ENCODE measurements at places on chromosomes 3 and 15.

DNA sequence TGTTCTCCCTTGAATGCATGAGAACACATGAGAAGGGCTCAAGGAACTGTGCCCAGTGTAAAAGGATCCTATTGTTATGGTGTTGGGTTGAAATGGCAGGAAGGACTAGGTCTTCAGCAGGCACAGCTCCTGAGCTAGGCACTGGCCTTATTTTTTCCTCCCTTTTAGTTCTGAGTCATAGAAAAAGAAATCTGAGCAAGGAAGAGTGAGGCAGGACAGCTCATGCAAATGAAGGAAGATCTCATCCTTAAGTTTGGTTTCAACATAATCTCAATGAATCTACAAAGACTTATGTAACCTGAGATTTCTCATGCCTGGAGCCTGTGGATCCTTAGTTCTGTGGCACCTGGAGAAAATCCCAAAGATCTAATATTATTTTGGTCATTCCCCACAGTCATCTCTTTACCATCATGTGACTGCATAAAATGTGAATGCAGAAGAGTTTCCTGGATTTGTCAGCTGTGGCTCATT lies 188.6 kb upstream of the TBL1XR1 start:
- H3K27me3 ChIP-seq: no peaks in the 10 kb centered on the region
- DNase-seq: no peak
- H3K4me3 ChIP-seq: no peak overlapping the region
- peaks cover 14% of the 10 kb centered on the region for H3K4me1 ChIP-seq

- H3K27ac ChIP-seq: no peak overlapping the region
- no peaks in the 10 kb centered on the region for H3K27me3 ChIP-seq
- no peak for DNase-seq
Measured at GRCh38 chr3:146156095-146156494, 4.9 kb downstream of the PLOD2 start.

GRCh38 chr15:62099094-62099601 lies 32.4 kb downstream of the C2CD4A start:
- H3K27me3 ChIP-seq: peaks cover 4% of the 10 kb centered on the region
- peaks cover 5% of the 10 kb centered on the region for H3K4me1 ChIP-seq
- no peak overlapping the region for H3K4me3 ChIP-seq
- no peak overlapping the region for H3K27ac ChIP-seq

DNA sequence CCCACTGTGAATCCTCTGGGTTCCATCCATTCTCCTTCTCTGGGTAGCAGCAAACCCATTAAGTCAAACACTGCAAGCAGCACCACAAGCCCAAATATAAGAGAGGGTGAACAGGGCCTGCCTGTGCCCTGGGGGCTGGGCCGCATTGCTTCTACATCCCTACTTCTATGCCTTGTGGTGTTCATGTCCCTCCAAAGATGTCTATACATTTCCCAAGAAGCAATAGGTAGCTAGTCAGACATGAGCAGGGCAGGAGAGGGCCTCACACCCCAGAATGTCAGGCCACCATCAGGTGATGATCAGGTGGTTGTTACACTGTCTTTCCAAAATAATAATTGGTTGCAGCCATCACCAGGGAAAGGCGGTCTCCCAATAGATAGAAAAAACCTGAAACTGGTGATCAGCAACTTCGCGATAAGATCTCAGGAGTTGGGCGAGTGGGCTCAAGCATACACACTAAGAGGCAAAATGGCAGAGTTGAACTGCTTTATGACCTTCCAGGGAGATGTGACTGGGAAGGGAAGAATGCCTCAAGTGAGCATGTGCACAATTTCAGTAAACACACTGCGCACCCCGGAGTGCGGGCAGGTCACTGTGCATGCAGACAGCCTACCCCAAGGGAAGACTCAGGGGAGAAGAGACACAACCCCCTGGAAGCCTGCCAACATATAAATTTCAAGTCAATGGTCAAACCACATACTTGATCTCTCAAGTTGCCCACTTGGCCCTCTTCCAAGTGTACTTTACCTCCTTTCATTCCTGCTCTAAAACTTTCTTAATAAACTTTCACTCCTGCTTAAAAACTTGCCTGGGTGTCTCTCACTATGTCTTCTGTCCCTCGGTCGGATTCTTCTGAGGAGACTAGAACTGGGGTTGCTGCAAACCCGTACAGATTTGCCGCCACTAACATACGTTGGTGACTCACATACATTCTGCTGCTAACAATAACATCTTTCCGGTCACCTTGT lies 39.9 kb downstream of the KLF15 start:
- H3K4me1 ChIP-seq: no peaks in the 10 kb centered on the region
- no peak overlapping the region for H3K4me3 ChIP-seq
- H3K36me3 ChIP-seq: no peaks in the 10 kb centered on the region
- no peak for DNase-seq
- no peak overlapping the region for H3K27ac ChIP-seq

- no peak for DNase-seq
- no peaks in the 10 kb centered on the region for H3K27me3 ChIP-seq
- H3K4me3 ChIP-seq: no peak overlapping the region
- no peaks in the 10 kb centered on the region for H3K36me3 ChIP-seq
Measured at GRCh38 chr15:79399606-79400005, 32.5 kb upstream of the MINAR1 start.

DNA sequence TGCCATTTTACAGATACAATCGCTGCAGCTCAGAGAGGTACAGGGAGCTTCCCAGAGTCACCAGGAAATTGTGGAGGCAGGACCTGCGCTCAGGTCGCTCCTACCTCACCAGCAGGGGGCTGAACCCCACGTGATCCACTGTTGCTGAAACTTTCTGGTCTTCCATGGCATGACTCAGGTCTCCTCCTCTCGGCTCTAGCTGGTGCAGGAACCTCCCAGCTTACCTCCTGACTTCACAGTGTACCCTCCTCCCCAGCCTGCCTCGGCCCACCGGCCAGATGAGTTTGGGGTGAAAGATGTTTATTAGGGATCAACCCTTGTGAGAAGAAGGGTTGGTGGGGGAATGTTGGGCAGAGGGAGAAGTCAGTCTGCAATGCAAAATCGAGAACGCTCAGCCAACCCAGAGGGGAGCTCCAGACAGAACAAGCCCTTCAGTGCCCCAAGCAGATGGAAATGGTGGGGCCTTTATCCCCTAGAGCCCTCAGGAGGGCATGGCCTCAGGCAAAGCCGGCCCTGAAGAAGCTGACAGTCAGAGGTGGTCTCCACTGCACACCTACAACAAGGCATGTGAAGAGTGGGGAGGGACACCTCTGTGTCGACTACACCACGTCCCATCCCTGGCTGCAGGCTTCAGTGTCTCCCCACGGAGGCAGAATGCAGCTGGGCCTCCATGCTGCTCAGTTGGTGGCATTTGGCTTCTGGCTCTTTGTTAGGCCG lies 118.6 kb upstream of the PRR20G start:
- peaks cover 38% of the 10 kb centered on the region for H3K4me1 ChIP-seq
- no peak overlapping the region for H3K4me3 ChIP-seq
- H3K27ac ChIP-seq: no peak overlapping the region
- no peaks in the 10 kb centered on the region for H3K36me3 ChIP-seq
- peaks cover 10% of the 10 kb centered on the region for H3K27me3 ChIP-seq

DNA sequence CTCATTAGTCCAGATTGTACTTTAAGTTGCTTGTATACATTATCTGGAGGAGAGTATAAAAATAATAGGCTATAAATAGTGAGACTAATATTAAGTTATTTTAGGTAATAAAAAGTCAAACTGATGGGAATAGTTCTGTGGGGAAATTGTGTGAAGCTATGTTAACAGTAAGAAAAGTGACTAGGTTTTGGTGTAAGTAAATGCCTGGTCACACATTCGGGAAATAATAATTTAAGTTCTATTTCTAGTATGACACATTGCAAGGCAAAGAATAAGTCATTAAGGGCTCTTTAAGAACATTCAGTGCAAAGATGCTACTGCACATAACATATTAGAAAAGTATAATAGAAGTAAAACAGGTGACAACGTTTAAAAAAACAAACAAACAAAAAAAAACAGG lies 18.8 kb upstream of the NRROS start:
- no peaks in the 10 kb centered on the region for H3K36me3 ChIP-seq
- peak overlapping the region; percentile 92 for H3K27ac ChIP-seq
- H3K4me3 ChIP-seq: no peak overlapping the region
- H3K4me1 ChIP-seq: peaks cover 25% of the 10 kb centered on the region

DNA sequence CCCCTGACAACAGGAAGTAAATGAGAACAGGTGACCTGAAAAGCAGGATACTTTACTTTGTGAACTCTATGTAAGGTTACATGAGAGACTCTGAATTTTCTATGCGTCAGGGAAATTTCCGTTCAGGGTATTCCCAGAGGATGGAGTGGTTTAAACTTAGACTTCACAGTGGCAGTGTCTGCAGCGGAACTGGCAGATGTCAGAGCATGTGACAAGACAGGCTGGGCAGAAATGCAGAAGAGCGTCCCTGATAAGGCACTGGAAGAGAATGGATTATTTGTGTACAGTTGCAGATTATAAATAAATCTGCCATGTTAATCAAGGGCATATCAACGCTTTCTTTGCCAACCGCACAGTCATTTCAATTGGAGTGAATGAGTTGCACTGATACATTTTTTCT lies 598.4 kb upstream of the ZNF717 start:
- no peak for DNase-seq
- H3K4me3 ChIP-seq: no peak overlapping the region
- no peaks in the 10 kb centered on the region for H3K27me3 ChIP-seq
- H3K4me1 ChIP-seq: no peaks in the 10 kb centered on the region
- H3K27ac ChIP-seq: no peak overlapping the region
- no peaks in the 10 kb centered on the region for H3K36me3 ChIP-seq

GRCh38 chr15:85689729-85690128 lies 105.0 kb downstream of the KLHL25 start:
- peak; percentile 33 for DNase-seq
- no peaks in the 10 kb centered on the region for H3K27me3 ChIP-seq
- peaks cover 43% of the 10 kb centered on the region for H3K36me3 ChIP-seq
- H3K4me1 ChIP-seq: peaks cover 37% of the 10 kb centered on the region

GRCh38 chr3:133792171-133792763 lies 13.3 kb upstream of the SRPRB start:
- H3K4me1 ChIP-seq: no peaks in the 10 kb centered on the region
- peaks cover 7% of the 10 kb centered on the region for H3K27me3 ChIP-seq
- H3K36me3 ChIP-seq: peaks cover 6% of the 10 kb centered on the region
- H3K27ac ChIP-seq: no peak overlapping the region

DNA sequence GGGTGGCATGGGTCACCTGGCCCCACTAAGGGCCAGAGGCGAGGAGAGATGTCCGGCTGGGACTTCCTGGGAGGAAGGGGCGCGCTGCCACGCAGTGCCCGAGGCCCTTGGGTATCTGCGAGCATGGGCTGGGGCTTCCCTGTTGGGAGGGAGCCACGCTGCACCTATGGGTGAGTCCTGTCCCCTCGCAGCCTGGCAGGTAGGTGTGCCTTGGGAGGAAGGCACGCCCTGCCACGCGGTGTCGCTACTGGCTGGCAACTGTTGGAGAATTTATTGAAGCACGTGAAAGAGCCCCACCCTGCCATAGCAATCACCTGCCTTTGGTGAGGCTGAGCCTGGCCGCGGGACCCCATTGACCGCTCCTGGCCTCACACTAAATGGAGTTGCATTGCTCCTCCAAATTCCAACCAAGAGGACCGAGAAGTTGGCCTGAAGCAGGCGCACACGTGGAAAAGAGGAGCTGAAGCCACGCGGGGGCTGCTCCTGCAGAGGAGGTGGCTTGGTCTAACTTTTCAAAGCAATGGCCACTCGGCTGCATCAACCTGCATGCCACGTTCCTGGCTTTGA lies 134.2 kb downstream of the TJP1 start:
- peak; percentile 17 for DNase-seq
- no peak overlapping the region for H3K4me3 ChIP-seq
- H3K36me3 ChIP-seq: no peaks in the 10 kb centered on the region
- peaks cover 2% of the 10 kb centered on the region for H3K27me3 ChIP-seq
- H3K27ac ChIP-seq: no peak overlapping the region
- peaks cover 42% of the 10 kb centered on the region for H3K4me1 ChIP-seq

DNA sequence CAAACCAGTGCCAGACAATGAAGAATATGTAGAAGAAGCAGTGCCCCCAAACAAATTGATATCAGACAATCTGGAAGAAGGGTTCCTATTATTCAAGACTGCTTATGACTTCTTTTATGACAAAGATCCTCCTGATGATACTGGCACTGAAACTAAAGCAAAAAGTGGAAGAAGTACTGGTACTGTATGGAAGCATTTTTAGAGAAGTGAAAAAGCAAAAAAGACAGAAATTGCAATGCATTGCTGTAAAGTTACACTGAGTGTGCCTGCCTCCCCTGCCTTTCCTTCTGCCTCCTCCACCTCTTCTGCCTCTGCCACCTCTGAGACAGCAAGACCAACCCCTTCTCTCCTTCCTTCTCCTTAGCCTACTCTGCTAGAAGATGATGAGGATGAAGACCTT lies 167.6 kb downstream of the PLCL2 start:
- H3K4me3 ChIP-seq: no peak overlapping the region
- no peaks in the 10 kb centered on the region for H3K27me3 ChIP-seq
- H3K36me3 ChIP-seq: peaks cover 20% of the 10 kb centered on the region
- peaks cover 7% of the 10 kb centered on the region for H3K4me1 ChIP-seq

DNA sequence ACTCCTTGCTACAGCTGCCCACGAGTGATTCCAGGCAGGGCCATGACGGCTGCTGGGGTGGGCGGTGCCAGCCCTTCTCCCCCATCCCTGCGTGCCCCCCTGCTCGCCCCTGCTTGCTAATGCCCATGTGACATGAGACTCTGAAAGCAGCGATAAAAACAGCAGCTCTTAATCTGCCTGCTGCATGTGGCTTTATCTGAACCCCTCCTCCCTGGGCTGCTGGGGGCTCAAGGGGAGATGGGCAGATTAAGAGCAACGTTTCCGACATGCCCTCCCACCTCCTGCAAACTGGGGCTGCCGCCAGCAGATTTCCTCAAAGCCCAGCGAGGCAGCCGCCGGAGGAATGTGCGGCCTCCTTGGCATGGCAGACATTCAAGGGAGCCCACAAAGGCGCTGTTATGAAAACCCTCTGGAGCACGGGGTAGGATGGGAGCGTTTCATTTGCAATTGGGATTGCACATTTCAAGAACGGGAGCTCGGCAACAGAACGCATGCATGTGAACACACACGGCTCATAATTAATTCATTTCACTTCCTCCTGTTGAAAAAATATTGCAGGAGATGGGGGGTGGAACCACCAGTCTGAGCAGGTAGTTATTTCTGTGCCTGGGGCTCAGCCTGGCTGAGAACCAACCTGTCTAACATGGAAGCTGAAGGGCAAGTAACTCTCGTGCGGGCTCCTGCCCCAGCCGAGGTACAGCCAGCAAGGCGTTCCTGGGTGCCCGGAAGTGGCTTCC lies 504.2 kb upstream of the PROK2 start:
- H3K27me3 ChIP-seq: peaks cover 11% of the 10 kb centered on the region
- H3K4me1 ChIP-seq: peaks cover 16% of the 10 kb centered on the region
- H3K36me3 ChIP-seq: no peaks in the 10 kb centered on the region
- H3K4me3 ChIP-seq: no peak overlapping the region
- no peak for DNase-seq
